ENCODE measurements at places on chromosomes 7 and 10. TPM values are rescaled to one million over a fixed set of nuclear protein-coding genes. Genes with fewer than 3 reads are reported as not detected.

The FAM13C gene
- not detected for total RNA-seq

The AKR1C4 gene
- total RNA-seq = not detected

- DNase-seq = no peak
These were observed 73.2 kb downstream of the SFMBT2 start for GRCh38 chr10:7337431-7338171.

DNA sequence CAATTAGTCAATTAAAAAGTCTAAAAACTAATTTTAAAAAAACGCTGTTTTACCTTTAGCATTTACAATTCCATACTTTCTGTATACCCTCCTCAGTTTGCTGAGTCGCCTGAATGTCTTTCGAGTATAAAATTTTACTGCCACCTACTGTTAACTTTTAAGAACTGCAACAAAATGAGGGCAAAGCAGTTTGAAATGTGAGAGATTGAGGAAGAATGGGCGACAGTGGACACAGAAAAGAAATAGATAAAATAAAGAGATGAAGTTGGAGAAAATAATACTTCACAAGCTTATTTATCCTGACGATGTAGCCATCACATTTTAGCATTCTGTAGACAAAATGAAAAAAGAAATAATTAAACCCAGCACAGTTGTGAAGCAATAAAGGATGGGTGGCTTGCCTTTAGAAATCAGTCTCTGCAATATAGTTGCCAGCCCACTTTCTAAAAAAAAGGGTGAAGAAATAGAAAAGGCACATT lies 110.8 kb upstream of the PTN start:
- peak; percentile 38 for DNase-seq

GRCh38 chr7:141748396-141748795 lies 10.2 kb downstream of the SSBP1 start:
- DNase-seq = no peak

The MCM10 gene
- 24.5 TPM for total RNA-seq

DNA sequence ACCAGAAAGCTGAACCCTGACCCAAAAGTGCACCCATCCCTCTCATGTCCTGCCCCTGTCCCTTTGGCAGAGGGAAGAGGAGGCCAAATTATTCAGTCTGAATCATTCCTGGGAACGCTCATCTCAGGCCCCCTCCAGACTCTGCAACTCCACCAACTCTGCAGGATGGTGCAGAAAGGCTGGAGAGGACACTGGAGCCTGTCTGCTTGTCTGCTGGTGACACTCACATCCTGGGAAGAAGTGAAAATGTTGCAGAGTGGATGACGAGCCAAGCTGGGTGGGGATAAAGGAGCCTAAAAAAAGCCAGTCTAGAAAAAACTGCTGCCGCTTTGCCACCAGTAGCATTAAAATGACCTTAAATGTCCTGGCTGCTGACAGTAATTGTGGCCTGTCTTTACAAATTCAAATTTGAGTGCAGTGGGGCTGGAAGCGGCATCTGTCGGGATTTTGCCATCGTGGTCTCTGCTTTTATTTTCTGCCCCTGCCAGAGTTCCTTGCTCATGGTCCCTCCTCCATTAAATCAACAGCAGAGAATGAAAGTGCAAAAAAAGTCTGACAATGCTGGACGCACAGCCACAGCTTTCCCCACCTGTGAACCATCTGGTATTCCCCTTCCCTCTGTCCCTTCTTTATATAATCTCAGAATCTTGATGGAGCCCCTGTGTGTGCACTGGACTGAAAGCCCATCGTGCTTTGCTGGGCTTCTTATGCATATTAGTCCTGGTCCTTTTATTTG lies 63.9 kb downstream of the STK17A start:
- no peak for DNase-seq

GRCh38 chr7:47932016-47932415 lies 16.2 kb downstream of the PKD1L1 start:
- no peak for DNase-seq

The PDE6C gene
- total RNA-seq = not detected

DNA sequence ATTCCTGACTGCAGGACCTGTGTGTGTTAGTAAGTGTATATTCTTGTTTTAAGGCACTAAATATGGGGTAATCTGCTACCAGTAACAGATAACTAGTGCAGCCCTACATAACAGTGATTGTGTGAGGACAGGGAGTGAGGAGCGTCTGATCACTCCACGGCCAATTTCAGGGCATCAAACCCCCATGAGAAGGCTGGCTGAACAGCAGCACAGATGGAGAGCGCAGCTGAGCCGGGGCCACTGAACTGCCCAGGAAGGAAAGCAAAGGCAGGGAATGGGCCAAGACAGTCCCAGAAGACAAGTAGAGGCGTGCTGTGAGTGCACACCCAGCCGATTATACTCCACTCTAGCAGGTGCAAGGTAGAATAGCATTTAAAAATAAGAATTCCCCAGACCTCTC lies 157.1 kb upstream of the CHST15 start:
- DNase-seq = no peak

Data from PC-9 (cell line).